Amygdala (tissue), 56 donors: ENCODE measurements at places on chromosomes 11 and 22.

- no peak for DNase-seq
Observed at GRCh38 chr11:87300640-87301380, 263.1 kb downstream of the TMEM135 start.

DNA sequence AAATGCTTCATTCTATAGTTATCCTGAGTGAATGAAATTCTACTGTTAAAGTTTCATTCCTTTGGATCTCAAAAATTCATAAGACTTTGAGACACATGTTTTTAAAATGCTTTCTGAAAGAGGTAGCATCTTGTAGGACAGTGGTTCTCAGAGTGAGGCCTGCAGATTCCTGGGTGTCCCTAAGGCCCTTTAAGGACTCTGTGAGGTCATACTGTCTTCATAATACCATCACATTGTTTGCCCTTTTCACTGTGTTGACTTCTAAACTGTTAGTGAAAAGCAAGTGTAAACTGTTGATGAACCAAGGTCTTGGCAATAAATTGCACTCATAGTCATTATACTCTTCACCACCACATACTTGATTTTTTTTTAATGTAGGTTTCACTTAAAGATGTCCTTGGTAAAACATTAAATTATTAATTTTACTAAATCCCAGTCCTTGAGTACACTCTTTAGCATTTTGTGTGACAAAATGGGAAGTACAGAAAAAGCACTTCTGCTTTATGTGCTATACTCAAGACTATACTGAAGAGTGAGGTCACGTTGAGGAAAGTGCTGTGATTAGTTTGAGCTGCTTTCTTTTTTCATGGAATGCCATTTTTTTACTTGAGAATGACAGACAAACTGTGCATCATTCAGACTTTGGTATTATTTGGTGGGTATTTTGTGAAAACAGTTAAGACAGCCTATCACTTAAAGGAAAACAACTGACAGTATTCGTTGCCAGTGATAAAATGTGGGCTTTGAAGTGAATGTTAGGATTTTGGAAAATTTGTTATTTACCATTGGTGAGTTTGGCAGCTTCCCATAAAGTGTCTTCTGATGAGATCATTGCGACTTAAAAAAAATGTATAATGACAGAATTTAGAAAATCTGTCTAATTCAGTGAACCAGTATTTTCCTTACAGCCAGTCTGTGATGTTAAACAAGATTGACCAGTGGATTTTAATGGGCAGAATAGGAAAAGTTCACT, 61.1 kb downstream of the SPECC1L start:
- no peak for DNase-seq

DNA sequence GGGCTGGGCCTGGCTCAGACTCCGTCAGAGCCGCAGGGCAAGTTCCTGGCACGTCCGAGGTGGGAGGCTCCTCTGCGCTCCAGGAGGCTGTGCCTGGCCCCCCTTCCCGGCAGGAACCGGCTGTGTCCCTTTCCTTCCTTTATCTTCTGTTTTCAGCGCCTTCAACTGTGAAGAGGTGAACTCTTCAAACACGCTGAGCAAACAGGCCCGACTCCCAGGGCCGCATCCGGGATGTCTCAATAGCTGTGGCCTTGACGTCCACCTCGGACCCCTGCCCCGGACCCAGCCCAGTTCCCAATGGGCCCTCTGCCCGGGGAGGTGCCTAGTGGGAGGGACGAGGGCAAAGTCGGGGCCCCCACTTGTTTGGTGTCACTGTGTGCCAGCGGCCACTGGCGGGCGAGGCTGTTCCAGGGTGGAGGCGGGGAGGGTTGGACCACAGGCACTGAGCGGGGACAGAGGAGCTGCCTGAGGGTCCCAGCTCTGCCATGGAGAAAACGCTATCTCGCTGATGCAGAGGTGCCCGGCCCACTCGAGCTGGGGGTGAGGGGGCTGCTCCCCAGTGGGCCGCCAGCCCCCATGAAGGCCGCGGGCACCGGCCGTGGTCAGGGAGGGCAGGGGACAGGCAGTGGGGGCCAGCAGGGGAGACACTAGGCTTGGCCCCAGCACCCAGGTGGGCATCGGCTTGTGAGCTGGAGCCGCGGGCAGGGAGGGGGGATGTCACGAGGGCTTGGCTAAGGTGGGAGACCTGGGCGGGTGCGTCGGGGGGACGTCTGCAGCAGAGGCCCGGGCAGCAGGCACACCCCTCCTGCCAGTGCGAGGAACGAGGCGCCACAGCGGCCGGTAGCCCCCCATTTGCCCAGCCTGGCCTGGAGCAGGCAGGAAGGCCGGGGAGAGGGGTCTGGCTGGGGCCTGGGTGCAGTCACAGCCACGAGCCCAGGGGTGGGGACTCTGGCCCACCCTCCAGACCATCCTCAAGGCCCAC, 2.7 kb upstream of the MUC5B start:
- DNase-seq, result no peak

DNA sequence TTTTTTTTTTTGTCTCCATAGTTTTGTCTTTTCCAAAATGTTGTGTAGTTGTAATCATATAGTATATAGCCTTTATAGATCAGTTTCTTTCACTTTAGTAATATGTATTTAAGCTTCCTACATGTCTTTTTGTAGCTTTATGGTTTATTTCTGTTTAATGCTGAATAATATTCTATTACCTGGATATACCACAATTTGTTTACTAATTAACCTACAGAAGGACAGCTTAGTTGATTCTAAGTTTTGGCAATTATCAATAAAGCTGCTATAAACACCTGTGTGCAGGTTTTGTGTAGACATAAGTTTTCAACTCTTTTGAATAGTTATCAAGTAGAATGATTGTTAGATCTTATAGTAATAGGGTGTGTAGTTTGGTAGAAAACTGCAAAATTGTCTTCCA, 130.3 kb upstream of the CARD18 start:
- no peak for DNase-seq
